ENCODE measurements at places on chromosomes 1 and 21.

DNA sequence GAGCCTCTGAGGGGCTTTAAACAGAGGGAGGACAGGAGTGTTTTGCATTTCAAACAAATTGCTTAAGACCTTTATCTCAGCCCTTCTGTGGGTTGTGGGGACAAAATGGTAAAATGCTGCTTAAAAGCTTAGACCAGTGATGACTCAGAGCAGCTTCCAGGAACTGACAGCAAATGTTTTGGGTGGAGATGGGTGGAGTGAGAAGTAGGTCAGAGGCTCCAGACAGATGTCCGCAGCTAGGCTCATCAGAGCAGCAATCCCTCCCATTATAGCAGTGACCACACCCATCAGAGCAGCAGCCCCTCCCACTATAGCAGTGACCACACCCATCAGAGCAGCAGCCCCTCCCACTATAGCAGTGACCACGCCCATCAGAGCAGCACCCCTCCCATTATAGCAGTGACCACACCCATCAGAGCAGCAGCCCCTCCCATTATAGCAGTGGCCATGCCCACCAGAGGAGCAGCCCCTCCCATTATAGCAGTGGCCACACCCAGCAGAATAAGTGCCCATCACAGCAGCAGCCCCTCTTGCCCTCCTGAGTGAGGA is 532.2 kb downstream of the MATN1 start:
- DNase-seq: peak; percentile 72

GRCh38 chr1:53046930-53047329 is 15.1 kb upstream of the PODN start:
- no peak for DNase-seq

- no peak for DNase-seq
Observed at GRCh38 chr1:178388418-178389145, 108.2 kb downstream of the CLEC20A start.

DNA sequence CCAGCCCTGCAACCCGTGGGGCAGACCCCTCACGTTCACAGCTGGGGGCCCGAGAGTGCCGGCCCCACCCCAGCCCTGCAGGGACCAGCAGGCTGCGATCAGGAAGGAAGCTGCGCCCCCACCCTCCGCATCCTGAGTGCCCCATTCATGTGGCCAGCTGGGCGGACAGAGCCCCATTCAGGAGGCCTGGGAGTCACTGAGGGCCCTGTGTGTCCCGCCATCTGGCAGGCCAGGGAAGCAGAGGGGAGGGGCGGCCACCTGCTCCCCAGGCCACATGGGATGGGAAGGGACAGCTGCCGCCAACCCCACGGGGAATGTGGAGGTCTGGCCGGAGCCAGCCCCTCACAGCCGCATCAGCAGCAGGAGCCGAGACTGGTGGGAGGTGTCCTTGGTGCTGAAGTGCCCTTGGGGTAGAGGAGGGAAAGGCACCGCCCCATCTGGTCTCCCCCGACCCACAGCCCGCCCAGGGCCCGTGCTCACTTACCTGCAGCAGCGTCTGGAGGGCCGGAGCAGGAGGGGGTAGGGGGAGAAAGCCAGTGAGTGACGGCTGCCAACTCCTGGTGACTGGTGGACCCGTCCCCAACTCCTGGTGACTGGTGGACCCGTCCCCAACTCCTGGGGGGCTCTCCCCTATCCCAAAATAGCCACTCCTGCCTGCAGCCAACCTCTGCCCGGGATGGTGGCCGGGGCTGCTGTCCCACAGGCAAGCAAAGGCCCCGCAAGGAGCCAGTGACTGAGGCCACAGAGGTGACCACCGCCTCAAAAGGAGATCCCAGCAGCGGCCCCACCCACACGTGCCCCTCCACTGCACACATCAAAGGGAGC is 8.7 kb downstream of the ACAP3 start:
- no peak for DNase-seq

- DNase-seq: no peak
Observed at GRCh38 chr1:70112838-70113237, 92.5 kb downstream of the LRRC40 start.

- DNase-seq: peak; percentile 21
Observed at GRCh38 chr1:46248122-46248920, 758 bp downstream of the RAD54L start.

All from suppressor macrophage treated with lipopolysaccharide for 4 hours (primary cell).